ENCODE measurements at places on chromosomes 16 and 17.
A peak's percentile ranks its signal among the peaks of the same experiment; 100 is the strongest.

DNA sequence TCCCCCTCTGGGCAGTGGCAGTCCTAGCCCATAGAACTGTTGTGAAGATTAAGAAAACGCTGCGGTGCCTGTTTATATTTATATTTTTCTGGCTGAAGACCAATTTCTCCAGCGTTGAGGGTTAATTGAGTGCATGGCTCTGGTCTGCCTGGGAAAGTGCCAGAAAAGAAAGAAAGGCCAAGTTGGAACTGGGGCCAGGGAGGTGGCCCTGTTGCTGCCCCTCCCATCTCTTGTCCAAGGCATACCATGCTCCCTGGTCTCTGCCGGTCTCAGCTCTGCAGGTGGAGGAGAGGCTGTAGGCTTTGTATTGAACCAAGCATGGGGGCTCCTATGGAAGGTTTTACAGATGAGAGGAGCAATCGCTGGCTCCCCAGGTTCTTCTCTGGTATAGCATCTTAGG is 124.7 kb downstream of the MGAT5B start:
- DNase-seq: no peak

- DNase-seq: no peak
Observed at GRCh38 chr16:69893106-69893505, 58.0 kb upstream of the CLEC18A start.

- DNase-seq: no peak
Observed at GRCh38 chr17:71099003-71099714, 929.8 kb downstream of the KCNJ2 start.

DNA sequence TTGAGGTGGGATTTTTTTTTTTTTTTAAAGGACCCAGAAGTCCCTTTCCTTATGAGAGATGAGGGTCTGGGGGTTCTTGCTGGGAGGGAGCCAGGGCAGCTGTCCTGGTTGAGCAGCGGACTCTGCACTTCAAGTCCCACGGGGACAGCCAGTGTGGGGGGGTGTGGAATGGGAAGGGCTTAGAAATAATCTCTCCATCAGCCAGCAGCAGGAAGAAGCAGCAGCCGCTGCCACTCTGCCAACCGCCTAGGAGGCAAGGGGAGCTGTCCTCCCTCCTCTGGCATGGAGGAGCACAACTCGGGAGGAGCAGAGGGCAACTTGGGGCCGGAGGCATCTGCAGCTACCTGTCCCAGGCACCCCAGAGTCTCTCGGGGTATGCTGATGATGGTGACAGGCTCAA is at the start of gene KCNG4:
TSS of gene KCNG4 (minus strand) at position 104 of the 400 bp plus-strand sequence. CDS start 2,527 bp downstream, outside the sequence.
- DNase-seq: no peak

DNA sequence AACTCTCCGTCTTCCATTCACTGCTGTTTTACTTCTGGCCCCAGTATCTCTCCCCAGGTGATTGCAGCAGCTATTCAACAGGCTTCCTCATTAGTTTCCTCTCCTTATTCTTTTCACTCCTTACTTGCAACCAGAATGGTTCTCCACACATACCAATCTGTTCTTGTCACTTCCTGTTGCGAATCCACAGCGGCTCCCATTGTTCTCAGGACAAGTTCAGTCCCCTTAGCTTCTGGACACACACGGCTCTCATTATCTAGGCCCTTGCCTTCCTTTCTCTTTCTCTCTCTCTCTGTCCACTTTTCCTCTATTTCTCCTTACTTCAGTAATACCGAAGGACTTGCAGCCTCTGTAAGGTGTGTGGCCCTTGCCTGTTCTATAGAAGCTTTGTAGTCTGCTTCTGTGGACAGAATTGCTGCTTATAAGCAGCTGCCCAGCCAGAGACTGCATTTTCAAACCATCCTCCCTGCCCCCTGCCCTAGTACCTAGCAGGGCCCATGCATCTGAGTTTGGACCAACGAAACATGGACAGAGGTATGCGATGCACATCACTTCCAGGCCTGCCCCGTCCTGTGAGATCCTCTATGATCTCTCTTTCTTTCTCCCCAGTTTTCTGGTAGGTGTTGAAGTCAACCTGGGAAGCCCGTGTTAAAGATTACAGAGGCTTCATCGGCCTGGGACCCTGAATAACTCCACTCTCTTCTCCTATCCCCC is 45.7 kb downstream of the VAT1L start:
- no peak for DNase-seq

DNA sequence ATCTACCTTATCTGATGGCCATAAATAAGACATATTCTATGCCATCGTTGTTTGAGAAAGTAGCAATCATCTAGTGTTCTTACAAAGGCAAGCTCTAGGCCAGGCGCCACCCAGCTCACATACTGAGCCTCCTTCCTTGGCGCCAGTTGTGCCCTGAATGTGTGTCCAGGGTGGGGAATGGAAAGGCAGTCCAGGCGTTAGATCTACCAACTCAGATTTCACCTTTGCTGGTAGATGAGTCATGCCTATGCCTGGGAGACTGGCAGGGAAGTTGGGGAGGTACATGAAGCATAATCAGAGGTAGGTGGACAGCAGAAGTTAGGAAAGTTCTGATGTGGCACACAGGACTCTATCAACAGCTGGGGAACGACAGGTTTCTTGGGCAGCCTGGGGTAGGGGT is 23.6 kb downstream of the SDR42E1 start:
- DNase-seq: no peak

- DNase-seq: no peak
Observed at GRCh38 chr17:75830164-75831031, 13.8 kb downstream of the UNC13D start.

GRCh38 chr16:67016681-67017420 is 12.1 kb upstream of the CBFB start:
- peak; percentile 53 for DNase-seq

DNA sequence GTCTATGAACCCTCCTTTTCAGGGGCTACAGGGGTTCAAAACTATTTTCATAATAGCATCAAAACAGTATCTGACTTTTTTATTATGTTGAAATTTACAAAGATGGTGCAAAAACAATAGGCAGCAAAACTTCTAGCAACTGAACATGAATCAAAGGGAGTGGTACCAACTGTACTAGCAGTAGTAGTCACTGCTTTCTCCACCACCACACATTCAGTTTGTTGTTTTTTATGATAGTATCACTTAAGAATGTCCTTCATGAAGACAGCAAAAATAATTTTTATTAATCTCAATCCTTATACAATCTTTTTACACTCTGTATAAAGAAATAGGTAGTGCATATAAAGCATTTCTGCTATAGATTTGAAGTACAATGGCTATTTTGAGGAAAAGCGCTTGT is 47.6 kb downstream of the MED13 start:
- DNase-seq: no peak

DNA sequence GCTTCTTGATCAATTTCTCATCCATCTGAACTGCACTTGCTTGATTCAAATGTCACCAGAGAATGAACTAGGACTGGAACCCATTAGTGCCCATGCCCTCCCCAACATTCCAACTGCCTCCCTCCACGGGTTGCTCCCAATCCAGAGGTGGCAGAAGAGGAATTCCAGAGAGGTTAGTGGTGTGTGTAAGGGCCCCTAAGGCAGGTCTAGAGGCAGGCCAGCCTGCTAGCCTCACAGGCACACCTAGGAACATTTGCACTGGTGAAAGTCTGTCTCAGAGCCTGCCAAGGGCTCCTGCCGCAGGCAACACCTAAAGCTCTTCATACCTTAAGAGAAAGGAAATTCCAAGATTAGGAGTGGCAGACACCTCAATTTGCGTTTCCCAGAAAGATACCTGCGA is 21.2 kb upstream of the CMTM4 start:
- no peak for DNase-seq

- DNase-seq: no peak
Observed at GRCh38 chr16:2324296-2324859, 16.1 kb downstream of the ABCA3 start.

- no peak for DNase-seq
Observed at GRCh38 chr17:8087075-8087951, at the start of gene ALOX12B. TSS of gene ALOX12B (minus strand) at chr17:8087716. CDS start at chr17:8087442, 274 bp downstream.

DNA sequence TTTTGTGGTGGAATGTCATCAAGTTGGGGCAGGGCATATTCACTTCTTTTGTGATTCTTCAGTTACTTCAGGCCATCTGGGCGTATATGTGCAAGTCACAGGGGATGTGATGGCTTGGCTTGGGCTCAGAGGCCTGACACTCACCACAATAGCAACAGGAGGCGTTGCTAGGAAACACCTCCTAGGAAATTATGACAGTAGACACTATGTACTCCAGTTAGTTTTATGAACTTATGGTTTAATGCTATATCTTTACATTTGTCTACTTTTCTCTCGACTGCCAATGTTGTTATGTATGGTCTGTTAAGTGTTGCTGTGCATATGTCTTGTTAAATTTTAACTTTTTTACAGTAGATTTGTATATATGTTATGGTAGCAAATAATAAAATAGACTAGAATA is 788.7 kb upstream of the GOT2 start:
- no peak for DNase-seq

GRCh38 chr16:30187971-30188561 is 4.7 kb downstream of the CORO1A start:
- DNase-seq: no peak

DNA sequence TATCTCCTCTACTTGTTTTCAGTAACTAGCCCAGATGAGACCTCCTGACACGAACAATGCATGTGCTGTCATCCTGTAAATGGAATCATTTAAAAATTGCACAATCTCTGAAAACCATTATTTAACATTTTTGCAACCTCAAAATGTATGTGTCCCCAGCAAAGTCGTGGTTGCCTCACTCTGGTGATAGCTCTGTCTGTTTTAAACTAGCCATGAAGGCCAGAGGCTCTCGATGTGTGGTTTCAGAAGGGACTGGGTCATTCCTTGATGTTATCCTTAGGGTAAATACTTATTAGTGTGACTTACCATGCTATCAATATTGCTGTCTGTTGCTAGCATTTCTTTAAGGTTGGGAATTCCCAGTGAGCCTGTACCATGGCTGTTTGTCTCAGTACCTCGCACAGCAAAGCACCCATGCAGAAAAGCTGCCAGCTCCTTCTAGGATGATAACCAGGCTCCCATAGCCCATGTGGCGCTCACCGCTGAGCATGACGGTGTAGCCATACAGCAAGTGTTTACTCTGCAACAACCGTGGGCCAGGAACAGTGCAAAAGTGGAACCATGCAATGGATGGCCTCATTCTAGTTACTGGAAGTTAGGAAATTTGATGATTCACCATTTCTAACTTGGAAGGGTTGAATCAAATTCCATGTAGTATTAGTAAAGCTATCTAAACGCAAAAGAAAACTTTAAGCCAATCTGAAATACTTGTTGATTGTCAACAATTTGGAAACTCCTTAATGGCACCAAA is 2.9 kb upstream of the PGS1 start:
- DNase-seq: no peak

DNA sequence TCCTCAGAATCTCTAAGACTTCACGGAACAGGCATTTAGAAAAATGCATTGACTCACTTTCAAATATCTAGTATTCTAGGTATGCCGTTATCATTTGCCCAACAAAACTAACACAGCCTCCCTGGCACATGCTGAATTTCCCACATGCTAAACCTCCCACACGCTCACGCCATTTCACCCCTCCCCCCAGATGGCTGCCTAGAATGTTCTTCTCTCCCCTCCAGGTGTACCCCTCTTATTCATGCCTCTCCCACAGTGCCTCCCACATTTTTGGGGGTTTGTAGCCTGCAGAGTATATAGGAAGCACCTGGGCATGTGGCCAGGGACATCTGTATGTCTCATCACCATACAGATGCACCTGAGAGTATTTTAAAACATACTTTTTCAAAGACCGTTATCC is 38.2 kb upstream of the ICAM2 start:
- no peak for DNase-seq

DNA sequence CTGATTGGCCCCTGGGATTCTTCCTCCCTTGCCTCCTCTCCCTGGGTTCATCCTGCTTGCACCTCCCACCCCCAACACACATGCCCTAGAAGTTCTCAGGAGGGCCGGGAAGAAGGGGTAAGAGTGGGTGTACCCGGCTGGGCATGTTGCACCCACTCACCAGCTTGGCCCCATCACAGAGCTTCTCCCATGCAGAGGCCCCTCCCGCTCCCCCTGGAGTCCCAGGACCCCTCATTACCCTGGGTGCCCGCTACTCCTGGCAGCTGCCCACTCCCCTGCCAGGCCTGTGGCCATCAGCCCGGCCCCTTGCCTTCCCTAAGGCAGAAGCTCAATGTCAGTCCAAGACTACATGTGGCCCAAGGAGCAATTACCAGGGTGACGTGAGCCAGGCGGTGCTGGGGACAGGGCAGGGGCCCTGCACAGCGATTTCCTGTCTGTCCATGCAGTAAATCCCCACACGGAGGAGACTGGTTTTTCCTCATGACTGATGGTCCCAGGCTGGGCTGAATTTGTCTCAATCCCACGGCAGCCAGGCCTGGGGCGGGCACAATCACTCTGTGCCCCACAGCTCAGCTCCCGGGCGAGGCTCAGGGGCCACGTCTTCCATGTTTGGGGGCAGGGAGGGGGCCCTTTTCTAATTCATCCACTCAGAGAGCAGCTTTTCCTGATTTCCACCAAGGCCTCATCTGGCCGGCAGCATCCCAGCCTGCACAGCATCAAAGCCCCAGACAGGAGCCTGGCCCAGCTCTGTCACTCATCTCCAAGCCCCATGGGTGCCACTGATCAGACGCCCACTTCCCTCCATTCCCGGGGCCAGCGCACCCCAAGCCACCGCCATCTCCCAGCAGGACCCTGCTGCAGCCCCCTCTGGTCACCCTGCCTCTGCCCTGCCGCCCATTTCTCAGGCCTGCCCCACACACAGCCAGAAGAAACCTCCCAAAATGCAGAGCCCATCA is 234.7 kb downstream of the KATNIP start:
- no peak for DNase-seq

DNA sequence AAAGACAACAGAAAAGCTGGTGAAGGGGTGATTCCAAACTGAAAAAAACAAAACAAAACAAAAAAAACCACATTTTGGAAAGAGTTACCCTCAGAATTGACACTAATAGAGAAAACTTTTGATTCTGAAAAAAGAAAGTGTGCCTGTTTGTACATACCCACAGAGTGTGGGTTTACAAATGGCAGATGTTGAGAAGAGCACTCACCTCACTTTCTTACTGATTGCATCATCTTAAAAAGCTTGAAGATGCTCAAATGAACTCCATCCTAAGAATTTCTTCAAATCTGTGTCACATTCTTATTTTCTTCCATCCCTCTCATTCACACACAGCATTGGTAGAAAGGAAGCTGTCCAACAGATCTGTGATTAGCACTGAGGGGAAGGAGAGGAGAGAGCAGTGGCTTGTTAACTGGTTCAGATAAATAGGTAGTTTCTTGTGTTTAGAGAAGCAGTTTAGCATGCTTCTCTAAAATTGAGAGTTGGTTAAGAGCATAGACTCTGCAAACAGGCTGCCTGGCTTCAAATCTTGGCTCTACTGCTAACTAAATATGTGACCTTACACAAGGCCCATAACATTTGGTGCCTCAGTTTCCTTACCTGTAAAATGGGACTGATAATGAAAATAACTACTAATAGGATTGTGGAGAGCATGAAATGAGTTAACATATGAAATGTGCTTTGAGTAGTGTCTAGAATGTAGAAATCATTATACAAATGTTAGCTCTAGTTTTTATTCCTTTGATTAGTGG is 6.9 kb downstream of the GNAO1 start:
- DNase-seq: no peak

All from left forelimb (tissue), 1 donor.